ENCODE measurements at places on chromosomes 1 and 21. TPM values are rescaled to one million over a fixed set of nuclear protein-coding genes. Genes with fewer than 3 reads are reported as not detected.

The PCAT6 gene
- polyA plus RNA-seq: 1.1 TPM

The AADACL3 gene
- polyA plus RNA-seq: not detected

The CFHR5 gene
- not detected for polyA plus RNA-seq

The SLAMF8 gene
- polyA plus RNA-seq: not detected

The MYBPHL gene
- polyA plus RNA-seq: not detected

The FMO4 gene
- polyA plus RNA-seq: 1.5 TPM

The TNN gene
- not detected for polyA plus RNA-seq

The TFF1 gene
- polyA plus RNA-seq: not detected

DNA sequence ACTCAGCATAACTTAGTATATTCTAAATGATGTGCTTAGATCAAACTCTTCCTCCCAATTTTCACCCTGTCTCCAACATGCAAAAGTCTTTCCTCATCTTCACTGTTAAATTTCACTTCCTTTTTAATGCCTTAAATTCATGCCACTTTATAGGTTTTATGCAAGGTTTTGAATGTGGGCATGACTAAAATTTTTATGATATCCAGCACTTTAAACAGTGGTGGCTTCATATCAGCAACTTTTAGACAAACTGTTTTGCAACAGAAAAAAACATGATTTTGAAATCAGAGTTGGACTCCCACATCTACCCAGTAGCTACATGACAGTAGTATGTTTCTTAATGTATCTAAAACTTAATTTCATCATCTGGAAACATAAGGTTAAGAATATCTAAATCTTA lies 84.7 kb upstream of the ZP4 start:
- H3K27me3 ChIP-seq: no peaks in the 10 kb centered on the region
- no peak overlapping the region for H3K27ac ChIP-seq
- H3K4me3 ChIP-seq: no peak overlapping the region
- DNase-seq: no peak
- H3K4me1 ChIP-seq: no peaks in the 10 kb centered on the region

GRCh38 chr1:224615861-224616755 lies at the start of gene CNIH3:
TSS of gene CNIH3 (plus strand) at chr1:224616317. CDS start at chr1:224617175, 858 bp downstream.
- H3K27ac ChIP-seq: peak within 1 kb of the TSS; percentile 62
- peak within 1 kb of the TSS; percentile 84 for H3K4me3 ChIP-seq
- DNase-seq: peak; percentile 90
- H3K4me1 ChIP-seq: peaks cover 3% of the 10 kb centered on the region

GRCh38 chr21:41974752-41975053 lies 20.9 kb upstream of the C2CD2 start:
- no peaks in the 10 kb centered on the region for H3K36me3 ChIP-seq
- DNase-seq: no peak
- no peak overlapping the region for H3K4me3 ChIP-seq
- no peaks in the 10 kb centered on the region for H3K27me3 ChIP-seq
- no peak overlapping the region for H3K27ac ChIP-seq

DNA sequence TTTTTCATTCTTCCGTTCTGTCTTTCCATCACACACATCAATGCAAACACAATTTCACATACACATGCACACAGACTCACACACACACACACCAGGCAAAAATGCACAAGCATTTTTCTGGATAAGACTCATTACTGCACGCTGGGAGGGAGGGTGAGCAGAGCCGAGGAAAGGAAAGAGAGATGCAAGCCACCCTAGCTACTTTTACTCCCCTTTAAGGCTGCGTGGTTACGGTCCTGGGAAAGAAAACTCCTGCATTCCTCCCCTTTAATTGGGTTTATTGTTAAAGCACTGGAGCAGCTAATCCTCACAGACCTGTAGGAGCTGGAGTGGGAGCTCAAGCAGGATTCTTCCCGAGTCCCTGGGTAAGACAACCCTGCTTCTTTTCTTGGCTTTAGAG lies at the start of gene CAMK1G:
TSS of gene CAMK1G (plus strand) at position 307 of the 400 bp plus-strand sequence. CDS start 11,270 bp downstream, outside the sequence.
- peaks cover 2% of the 10 kb centered on the region for H3K4me1 ChIP-seq
- DNase-seq: peak; percentile 88
- H3K36me3 ChIP-seq: no peaks in the 10 kb centered on the region
- peak within 1 kb of the TSS; percentile 35 for H3K4me3 ChIP-seq

DNA sequence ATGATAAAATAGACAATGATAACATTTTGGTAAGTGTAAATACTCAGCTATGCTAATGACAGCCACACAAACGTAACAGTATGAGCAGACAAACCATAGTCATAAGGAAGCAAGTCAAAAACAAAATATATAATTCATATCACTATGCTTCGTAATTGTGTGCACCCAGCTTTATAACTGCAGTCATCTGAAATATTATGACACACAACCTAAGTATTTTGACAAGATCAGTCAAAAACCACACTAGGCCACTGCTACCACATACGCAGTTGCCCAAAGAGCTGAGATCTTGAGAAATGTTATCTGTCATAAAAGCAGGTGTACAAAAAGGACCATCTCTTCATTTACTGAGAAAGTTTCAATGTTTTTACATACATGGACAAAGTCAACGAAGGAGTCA lies 26.0 kb downstream of the RNASEL start:
- no peaks in the 10 kb centered on the region for H3K4me1 ChIP-seq
- no peak overlapping the region for H3K27ac ChIP-seq
- no peak overlapping the region for H3K4me3 ChIP-seq
- H3K36me3 ChIP-seq: no peaks in the 10 kb centered on the region
- no peak for DNase-seq
- H3K27me3 ChIP-seq: no peaks in the 10 kb centered on the region

- DNase-seq: no peak
- no peaks in the 10 kb centered on the region for H3K27me3 ChIP-seq
- H3K4me1 ChIP-seq: no peaks in the 10 kb centered on the region
- no peak overlapping the region for H3K27ac ChIP-seq
Measured at GRCh38 chr21:31915566-31915965, 42.7 kb downstream of the HUNK start.

- H3K4me1 ChIP-seq: peaks cover 22% of the 10 kb centered on the region
- no peak for DNase-seq
- peak overlapping the region; percentile 25 for H3K4me3 ChIP-seq
- H3K27ac ChIP-seq: peak overlapping the region; percentile 94
Measured at GRCh38 chr1:234609691-234610042, 311 bp downstream of the IRF2BP2 start.

DNA sequence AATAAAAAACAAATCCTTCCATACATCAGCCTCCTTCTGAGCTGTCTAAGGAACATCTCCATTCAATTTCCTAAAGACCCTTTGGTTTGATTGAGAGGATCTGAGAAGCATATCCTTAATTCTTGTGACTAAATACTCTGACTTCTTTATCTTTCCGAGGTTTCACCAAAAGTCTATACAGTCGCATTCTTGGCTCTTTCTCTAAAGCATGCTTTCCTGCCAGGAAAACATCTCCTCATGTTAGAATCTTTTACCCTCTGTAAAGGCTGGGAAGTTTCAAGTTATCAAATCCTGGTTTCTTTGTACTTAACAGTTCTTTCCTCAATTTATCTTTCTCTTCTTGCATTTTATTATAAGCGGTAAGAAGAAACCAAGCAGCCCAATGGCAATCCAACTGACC lies 630.4 kb downstream of the PTPRC start:
- H3K4me1 ChIP-seq: peaks cover 10% of the 10 kb centered on the region
- no peak for DNase-seq
- no peaks in the 10 kb centered on the region for H3K36me3 ChIP-seq
- no peak overlapping the region for H3K4me3 ChIP-seq

DNA sequence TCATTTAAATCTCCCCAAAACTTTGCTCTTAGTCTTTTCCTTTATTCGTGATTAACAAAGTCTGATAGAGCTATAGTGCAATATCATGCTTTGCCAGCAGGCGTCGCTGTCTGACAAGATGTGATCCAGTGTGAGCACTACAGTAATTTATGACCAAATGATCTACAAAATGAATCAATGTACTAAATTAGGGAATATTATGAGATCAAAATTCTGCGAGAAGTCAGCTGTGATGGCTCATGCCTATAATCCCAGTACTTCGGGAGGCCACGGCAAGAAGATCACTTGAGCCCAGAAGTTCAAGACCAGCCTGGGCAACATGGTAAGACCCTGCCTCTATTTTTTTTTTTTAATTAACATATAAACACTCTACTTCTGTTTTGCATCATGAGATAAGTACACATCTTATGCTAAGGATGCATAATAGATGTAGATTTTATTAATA lies 3.6 kb upstream of the SPSB1 start:
- no peak overlapping the region for H3K27ac ChIP-seq
- H3K4me3 ChIP-seq: no peak overlapping the region
- peaks cover 13% of the 10 kb centered on the region for H3K4me1 ChIP-seq
- H3K36me3 ChIP-seq: no peaks in the 10 kb centered on the region

- DNase-seq: no peak
- H3K27ac ChIP-seq: no peak overlapping the region
- no peaks in the 10 kb centered on the region for H3K36me3 ChIP-seq
- H3K4me1 ChIP-seq: no peaks in the 10 kb centered on the region
- no peak overlapping the region for H3K4me3 ChIP-seq
- no peaks in the 10 kb centered on the region for H3K27me3 ChIP-seq
Measured at GRCh38 chr1:56034847-56035481, 544.4 kb downstream of the PLPP3 start.

- H3K4me3 ChIP-seq: no peak overlapping the region
- H3K4me1 ChIP-seq: no peaks in the 10 kb centered on the region
- no peaks in the 10 kb centered on the region for H3K36me3 ChIP-seq
- no peak overlapping the region for H3K27ac ChIP-seq
Measured at GRCh38 chr1:205068457-205069040, 15.7 kb downstream of the TMEM81 start.

GRCh38 chr1:178011465-178011828 lies 41.6 kb upstream of the SEC16B start:
- no peaks in the 10 kb centered on the region for H3K36me3 ChIP-seq
- peak; percentile 45 for DNase-seq
- peaks cover 5% of the 10 kb centered on the region for H3K4me1 ChIP-seq

All from fibroblast of lung (primary cell).